ENCODE measurements at places on chromosomes 4 and X. TPM values are rescaled to one million over a fixed set of nuclear protein-coding genes. Genes with fewer than 3 reads are reported as not detected.

- no peak for DNase-seq
- H3K36me3 ChIP-seq: no peaks in the 10 kb centered on the region
- H3K27me3 ChIP-seq: no peaks in the 10 kb centered on the region
- no peaks in the 10 kb centered on the region for H3K4me1 ChIP-seq
Observed at GRCh38 chrX:40875476-40875875, 140.1 kb upstream of the MED14 start.

GRCh38 chr4:94256828-94257227 lies 49.2 kb downstream of the SMARCAD1 start:
- no peak overlapping the region for H3K4me3 ChIP-seq
- no peaks in the 10 kb centered on the region for H3K4me1 ChIP-seq
- no peaks in the 10 kb centered on the region for H3K27me3 ChIP-seq
- peaks cover 19% of the 10 kb centered on the region for H3K36me3 ChIP-seq
- DNase-seq: no peak

- H3K36me3 ChIP-seq: peaks cover 4% of the 10 kb centered on the region
- H3K27me3 ChIP-seq: no peaks in the 10 kb centered on the region
- H3K4me1 ChIP-seq: peaks cover 2% of the 10 kb centered on the region
Observed at GRCh38 chr4:109708990-109709389, 5.7 kb upstream of the CASP6 start.

DNA sequence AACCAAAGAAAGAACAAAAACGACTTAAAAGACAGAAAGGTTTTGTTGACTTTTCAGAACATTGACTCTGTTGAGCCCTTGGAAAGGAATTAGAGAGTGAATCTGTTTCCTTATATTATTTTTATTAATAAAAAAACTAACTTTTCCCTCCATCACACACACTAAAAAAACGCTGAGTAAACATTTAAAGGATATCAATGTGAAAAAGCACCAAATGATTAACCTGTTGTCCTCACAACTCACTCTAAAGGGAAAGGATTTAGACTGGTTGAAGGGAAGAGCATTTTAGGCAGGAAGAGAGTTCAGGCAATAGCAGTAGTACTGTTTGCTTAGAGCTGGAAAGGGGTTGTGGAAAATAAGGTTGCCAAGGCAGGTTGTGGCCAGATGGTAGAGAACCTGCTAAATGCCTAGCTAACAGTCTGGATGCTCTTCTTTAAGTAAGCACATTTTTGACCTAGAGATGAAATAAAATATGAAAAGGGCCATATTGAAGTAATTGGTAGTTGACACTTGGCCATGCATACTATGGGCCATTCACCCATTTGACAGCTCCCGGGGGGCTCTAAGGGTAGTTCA lies 98.0 kb upstream of the NDP start:
- no peak overlapping the region for H3K4me3 ChIP-seq
- H3K36me3 ChIP-seq: no peaks in the 10 kb centered on the region
- no peaks in the 10 kb centered on the region for H3K4me1 ChIP-seq
- H3K27me3 ChIP-seq: no peaks in the 10 kb centered on the region
- DNase-seq: no peak

DNA sequence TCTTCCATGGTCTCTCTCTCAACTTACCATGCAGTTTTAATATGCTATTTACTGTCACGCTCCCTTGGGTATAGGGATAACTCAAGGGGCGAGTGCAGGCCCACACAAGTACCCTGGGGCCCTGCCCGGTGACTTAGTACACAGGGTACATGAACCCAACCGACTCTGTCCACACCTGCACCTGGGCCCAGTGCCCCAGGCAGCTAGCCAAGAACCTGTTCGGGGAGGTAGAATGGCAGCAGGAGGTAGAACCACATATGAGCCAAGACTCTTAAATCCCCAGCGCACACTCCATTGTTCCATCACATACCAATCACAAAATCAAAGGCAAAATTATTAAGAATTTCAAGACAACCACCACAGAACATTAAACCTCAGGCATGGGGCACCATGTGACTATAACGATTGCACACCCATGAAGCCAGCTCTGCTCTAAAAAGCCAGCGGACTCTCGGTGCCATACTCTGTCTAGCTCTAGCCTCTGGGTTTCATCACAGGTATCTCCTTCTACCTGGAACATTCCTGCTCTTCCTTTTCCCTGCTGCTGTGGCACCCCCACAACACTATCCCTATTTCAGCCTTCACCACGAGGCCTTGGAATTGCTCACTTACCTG lies 14.6 kb downstream of the PHF8 start:
- no peak for DNase-seq
- peaks cover 63% of the 10 kb centered on the region for H3K36me3 ChIP-seq
- H3K27ac ChIP-seq: no peak overlapping the region
- H3K4me1 ChIP-seq: no peaks in the 10 kb centered on the region
- H3K4me3 ChIP-seq: no peak overlapping the region
- H3K27me3 ChIP-seq: no peaks in the 10 kb centered on the region

DNA sequence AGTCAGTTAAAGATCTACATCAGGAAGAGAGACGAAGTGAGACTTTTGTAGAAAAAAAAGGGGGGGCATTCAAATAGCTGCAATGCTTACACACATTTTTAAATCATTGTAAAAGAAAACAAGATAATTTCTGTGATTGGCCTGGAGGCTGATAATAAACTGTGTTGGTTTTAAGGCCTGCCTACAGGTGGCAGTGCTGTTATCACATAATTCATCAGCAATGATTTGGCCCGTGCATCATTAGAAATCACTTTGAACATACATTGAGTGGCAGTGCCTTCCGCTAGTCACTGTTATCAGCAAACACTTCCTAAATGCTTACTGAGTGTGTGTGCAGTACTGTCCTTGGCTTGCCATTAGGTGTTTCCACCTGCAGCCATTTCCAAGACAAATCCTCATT lies 831.9 kb downstream of the TRIML1 start:
- no peaks in the 10 kb centered on the region for H3K27me3 ChIP-seq
- no peaks in the 10 kb centered on the region for H3K36me3 ChIP-seq
- DNase-seq: no peak
- H3K4me3 ChIP-seq: no peak overlapping the region

DNA sequence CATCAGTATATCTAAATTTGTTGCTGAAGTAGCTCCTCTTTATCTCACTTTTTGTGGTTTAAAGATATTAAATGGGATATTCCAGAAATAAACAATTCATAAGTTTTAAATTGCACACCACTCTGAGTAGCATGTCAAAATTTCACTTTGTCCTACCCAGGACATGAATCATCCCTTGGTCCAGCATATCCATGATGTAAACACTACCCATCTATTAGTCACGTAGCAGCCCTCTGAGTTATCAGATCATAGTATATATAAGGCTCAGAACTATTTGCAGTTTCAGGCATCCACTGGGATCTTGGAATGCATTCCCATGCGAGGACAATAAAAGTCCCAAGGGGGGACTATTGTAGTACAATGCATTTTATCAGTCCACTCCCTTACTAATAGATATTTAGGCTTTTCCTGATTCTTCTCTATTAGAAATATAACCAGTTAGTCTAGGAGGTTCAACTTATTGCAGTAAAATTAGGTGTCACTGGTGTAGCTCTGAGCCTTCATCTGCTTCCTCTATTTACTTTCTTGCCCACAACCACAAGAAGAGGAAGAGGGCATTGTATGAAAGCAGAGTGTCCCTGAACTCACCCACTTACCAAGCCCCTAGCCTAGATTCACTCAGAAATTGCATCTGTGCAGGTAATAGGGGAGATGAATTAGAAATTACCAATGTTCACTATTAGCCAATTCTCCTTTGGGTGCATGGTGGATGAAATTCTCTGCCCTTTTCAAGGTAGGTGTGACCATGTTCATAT lies 409.8 kb upstream of the GALNT7 start:
- DNase-seq: no peak
- H3K4me3 ChIP-seq: no peak overlapping the region
- no peak overlapping the region for H3K27ac ChIP-seq

- DNase-seq: no peak
- H3K4me1 ChIP-seq: peaks cover 22% of the 10 kb centered on the region
- no peak overlapping the region for H3K27ac ChIP-seq
Observed at GRCh38 chrX:132486599-132487178, 2.1 kb downstream of the MBNL3 start.

ART3 gene
- not detected for total RNA-seq

XAGE2 gene
- not detected for total RNA-seq

SMR3B gene
- not detected for total RNA-seq

TRMT2B gene
- 41.3 TPM for total RNA-seq

SEL1L3 gene
- total RNA-seq: 74.5 TPM

DUSP9 gene
- total RNA-seq: not detected

ATP7A gene
- total RNA-seq: 13.6 TPM

MGARP gene
- total RNA-seq: 0.49 TPM

ADGRL3 gene
- total RNA-seq: not detected

Data from CD4-positive, CD25-positive, alpha-beta regulatory T cell (primary cell).